ENCODE measurements at places on chromosomes 4 and X.

- no peak for DNase-seq
Observed at GRCh38 chr4:81213671-81214070, 1.4 kb downstream of the PRKG2 start.

- no peak for DNase-seq
Observed at GRCh38 chrX:123993904-123994635, 32.6 kb downstream of the STAG2 start.

DNA sequence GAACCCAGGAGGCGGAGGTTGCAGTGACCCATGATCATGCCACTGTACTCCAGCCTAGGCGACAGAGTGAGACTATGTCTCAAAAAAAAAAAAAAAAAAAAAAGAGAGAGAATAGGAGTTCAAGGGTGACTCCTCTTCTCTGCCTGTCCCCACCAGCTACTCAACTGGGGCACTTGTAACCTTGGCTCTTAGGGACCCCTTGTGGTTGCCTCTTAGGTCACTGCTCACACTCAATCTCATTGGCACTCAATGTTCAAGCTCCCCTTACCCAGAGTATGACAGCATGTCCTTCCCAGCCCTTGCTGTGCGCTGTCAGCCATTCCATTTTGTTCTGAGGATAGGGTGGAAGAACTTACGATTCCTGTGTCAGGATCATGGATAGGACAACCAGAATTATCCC lies 82.4 kb upstream of the BEND4 start:
- DNase-seq, result no peak

- DNase-seq, result no peak
Observed at GRCh38 chr4:40608628-40609027, 21.0 kb downstream of the RBM47 start.

DNA sequence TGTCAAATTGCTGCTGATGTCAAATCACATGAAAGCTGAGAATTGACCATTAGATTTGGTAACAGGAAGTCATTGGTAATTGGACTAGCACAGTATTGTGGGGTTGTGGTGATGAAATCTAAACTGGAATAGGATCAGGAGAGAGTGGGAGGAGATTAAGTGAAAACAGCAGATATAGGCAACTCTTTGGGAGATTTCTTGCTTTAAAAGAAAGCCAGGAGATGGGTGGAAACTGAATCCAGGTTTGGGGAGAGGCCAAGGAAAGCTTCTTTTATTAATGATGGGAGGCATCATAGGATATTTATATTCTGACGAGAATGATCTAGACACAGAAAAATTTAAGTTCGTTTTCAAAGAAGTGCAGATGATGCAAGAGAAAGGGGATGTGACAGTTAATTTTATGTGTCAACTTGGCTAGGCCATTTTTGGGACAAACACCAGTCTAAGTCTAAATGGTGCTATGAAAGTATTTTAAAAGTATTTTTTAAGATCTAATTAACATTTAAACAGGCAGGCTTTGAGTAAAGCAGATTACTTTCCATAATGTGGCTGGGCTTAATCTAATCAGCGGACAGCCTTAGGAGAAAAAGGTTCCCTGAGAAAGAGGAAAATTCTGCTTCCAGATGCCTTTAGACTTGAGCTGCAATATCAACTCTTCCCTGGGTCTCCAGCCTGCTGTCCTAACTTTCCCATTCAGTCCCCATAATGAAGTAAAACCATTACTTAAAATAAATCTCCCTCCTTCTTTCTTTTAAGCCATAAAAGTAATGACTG lies 24.7 kb downstream of the SEC24D start:
- no peak for DNase-seq

DNA sequence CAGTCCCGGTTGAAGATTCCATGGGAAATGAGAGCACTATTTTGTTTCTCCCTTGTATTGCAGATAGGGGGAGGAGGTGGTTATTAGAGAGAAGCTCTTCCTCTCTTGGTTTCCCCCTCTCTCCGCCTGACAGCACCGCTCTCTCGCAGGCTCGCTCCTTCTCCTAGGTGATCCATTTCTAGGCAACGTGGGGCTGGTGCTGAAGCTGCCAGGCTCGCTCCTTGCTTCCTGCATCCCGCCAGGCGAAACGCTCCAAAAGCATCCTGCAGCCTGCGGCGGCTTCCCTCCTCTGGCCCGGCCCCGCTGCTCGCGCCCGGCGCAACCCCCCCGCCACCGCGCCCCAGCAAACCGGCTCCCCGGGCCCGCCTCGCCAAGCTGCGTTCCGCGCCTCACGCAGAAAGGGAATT lies at the start of gene GRID2:
Gene GRID2 (plus strand): TSS at position 346 of the 407 bp plus-strand sequence.
- no peak for DNase-seq

DNA sequence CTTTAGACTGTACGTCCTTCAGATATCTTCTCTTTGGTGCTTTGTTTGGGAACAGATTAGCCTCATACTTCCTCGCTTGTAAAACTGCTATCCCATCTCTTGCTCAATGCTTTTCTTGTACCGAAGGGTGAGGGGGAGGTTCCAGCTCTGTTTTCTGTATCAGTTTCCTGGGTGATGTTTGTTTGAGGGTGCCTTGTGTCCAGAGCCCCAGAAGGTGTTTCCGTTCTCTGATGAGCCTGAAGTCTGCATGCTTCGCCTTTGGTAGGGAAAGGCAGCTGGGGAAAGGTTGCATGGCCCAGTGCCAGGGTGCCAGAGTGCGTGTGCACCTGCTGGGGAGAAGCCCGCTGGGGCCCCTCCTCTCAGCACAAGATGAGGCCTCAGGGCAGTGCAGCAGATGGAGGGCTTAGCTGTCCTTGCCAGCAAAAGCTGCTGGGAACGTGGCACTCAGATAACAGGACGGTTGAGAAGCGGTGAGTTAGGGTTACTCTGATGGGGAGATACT lies 73.7 kb downstream of the TBL1X start:
- DNase-seq, result peak; percentile 48

DNA sequence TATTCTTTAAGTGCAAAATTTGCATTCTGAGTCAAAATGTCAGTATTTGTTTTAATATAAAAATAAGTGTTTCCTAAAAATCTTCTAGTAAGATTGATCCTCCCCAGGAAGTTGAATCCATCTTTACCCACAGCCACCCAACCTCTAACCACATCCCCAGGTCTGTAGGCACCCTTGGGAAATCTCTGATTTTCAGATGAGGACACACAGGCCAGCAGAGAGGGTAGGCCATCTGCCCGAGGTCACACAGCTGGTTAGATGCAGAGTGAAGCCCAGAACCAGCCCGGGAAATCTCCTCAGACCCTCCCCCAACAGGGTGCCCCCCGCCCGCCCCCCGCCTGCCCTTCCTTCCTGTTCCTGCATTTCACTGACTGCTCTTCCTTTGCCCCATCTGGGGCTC lies 277.5 kb downstream of the FBXW7 start:
- no peak for DNase-seq

- DNase-seq, result no peak
Observed at GRCh38 chr4:26687728-26688127, 103.8 kb downstream of the TBC1D19 start.

DNA sequence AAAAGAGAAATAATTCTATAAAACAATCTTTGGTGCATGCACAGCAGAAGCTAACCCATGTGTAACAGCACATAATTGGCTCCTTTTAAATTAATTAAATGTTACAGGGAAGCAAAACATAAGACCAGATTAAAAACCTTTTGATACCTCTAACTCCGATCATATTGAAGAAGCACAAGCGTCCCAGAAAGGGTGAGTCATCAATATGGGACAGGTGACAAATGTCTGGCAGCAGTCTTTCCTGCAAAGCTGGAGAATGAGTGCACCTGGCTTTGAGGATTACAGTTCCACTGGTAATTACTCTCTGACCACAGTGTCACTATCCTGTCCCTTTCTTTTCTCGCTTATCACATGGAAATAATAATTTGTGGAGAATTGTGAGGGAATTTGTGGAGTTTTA lies 94.6 kb downstream of the FAM9B start:
- peak; percentile 4 for DNase-seq

DNA sequence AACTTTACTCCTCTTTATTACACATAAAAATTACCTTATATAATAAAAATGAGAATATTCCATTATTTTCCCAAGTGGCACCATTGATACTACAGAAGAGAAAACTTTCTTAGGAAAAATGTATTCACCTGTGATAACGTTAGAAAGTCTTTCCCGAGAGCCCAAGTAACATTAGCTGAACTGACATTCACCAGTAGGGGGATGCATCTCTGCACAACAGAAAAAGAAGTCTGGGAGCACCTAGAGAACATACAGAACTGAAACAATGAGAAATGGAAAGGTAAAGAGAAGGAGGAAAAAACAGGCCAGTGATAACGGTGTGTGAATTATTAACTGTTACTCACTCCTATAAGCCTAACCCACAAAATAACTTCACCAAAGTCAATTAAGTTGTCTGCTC lies 423.3 kb downstream of the CENPC start:
- no peak for DNase-seq

- DNase-seq, result no peak
Observed at GRCh38 chr4:82948647-82949204, 48.2 kb downstream of the THAP9 start.

All from NCI-H2029 (cell line).